ENCODE measurements at places on chromosomes 3 and 15.

DNA sequence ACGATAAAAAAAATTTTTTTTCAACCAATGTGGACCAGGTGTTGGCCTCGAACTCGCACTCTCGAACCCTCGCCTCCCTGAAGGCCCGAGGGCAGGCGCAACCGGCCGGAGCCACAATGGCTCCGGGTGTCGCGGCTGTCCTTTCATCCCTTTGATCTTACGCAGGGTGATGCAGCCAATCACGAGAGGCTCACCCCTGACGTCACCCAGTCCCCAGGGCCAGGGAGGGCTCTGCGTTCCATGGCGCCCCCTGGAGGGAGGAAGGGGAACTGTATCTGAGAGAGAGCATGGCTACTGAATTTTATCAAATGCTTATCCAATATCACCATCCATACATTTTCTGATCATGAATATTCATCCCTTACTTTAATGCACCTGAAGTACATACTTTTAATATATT, 15.4 kb upstream of the GMNC start:
- DNase-seq, result no peak

DNA sequence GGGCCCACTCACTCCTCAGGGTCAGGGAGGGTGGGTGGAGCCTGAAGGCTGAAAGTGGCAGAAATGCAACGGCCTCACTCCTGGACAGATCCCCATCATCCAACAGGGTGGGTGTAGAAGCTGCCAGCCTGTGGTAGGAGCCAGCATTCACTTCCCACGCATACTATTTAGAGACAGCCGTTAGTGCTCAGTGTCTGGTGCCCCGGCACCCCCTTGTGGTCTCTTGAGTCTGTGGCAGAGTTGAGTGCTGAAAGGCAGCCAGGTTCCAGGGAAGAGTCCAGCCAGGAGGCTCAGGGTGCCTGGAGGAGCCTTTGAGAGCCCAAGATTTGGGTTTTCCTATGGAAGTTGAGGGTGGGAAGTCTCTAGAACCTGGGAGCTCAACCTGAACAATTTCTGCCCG, 2.1 kb upstream of the GNAT1 start:
- DNase-seq, result no peak

- DNase-seq, result no peak
Measured at GRCh38 chr3:111434941-111435622, 106.9 kb upstream of the CD96 start.

GRCh38 chr15:69729167-69729748, 276.6 kb downstream of the RPLP1 start:
- peak; percentile 57 for DNase-seq

- DNase-seq, result peak; percentile 18
Measured at GRCh38 chr15:77966540-77967234, 110.8 kb downstream of the TBC1D2B start.

DNA sequence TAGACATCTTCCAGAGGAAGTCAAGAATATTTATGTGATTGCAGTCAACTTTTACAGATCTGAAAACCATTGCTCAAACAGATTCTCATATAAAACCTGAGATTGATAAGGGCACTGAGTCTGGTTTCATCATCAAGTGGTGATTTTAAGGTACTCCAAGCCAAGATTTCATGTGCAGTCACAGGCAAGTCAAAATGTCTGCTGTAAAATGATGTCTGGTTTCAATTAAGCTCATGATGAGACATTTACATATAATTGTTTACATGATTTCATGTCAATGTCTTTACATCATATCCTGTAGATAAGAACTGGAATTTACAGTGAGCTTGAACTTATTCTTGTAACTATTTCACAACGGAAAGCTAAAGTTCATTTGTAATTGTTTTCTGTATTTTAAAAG, 1215.5 kb downstream of the ROBO2 start:
- DNase-seq, result no peak

- no peak for DNase-seq
Measured at GRCh38 chr3:36904641-36905040, 40.2 kb downstream of the TRANK1 start.

- DNase-seq, result no peak
Measured at GRCh38 chr3:151875759-151876158, 2.3 kb downstream of the SUCNR1 start.

- DNase-seq, result no peak
Measured at GRCh38 chr3:53753518-53754183, 92.6 kb downstream of the CHDH start.

GRCh38 chr3:41569632-41570305, 370.5 kb downstream of the CTNNB1 start:
- DNase-seq, result no peak

DNA sequence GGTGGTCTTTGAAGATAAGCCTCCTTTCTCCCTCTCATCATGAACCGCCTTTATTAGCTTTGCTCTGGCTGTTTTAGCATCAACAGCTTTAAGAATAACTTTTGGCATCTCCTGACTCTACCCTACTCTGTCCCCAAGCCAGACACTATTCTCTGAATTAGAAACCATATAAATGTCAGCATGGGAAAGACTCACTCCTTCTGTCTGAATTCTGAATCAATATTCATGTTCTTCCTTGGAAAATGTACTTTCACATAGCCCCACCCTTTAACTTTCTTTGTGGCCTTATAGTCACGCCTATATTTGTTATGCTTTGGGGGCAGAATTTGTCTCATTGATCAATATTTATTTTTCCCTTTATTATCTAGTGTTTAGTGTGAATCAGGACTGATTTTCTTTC, 131.7 kb upstream of the NR2E3 start:
- no peak for DNase-seq

DNA sequence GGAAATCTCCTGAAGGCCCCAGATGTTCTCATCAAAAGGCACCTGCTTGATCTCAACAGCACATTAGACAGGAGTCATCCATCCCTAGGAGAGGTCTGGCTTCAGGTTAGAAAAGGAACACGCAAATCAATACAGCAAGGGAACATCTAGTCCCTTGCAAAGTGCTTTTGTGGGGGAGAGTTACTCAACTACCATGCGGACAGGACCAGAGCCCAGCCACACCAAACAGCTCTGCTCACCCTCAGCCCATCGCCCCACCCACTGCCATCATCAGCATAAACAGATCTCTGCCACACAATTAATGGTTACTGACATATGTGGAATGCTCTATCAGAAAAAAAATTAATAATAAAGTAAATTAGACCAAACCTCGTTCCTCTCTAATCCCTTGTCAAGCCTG, 85.6 kb downstream of the MYLK start:
- no peak for DNase-seq

DNA sequence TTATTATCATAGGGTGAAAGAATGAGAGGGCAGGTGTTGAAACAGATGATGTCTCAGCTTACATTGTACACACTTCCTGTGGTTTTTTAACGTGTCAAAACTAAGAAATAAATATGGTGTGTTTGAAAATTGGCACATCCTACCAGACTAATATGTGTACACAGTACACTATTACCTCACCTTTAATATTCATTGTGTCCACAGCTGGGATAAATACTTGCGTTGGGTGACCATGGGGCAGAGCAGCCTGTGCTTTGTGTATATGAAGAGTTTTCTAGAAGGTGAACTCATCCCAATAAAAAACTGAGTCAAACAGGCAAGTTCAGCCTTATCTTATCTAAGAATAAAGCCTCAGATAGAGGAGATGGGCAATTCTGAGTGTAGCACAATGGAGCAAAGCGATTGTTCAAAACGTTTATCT, 17.3 kb downstream of the SUCNR1 start:
- no peak for DNase-seq

DNA sequence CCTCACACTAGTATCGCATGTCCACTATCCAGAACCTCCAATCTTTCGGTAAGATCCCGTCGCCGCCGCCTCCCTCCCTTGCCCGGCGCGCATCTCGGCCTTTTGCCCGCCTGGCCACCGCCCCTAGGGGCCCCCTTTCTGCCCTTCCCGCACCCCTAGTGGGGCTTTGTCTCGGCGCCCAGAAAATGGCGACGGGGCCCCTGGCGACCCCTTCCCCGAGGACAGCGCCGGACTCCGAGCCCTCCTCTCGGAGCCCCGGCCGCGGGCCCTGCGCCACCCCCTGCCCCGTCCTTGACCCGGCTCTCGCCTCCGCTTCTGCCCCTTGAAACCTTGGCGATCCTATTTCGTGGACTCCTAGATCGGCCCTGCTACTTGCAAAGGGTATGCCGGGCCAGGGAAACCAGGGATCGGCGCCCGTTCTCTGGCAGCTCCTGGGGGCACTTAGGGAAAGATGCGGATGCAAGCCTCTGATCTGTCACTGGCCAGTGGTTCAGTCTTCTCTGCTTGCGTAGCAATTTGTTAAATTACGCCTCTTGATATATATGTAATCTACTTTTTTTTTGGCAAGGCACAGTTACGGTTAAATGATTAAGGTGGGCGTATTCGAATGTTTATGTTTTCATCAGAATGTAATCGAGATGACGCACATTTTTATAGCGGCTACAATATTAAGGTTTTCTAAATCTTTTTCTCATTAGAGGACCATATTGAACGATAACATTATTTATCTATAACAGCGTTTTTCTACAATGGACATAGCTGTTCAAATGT, 603 bp downstream of the EIF1B start:
- DNase-seq, result peak; percentile 28

DNA sequence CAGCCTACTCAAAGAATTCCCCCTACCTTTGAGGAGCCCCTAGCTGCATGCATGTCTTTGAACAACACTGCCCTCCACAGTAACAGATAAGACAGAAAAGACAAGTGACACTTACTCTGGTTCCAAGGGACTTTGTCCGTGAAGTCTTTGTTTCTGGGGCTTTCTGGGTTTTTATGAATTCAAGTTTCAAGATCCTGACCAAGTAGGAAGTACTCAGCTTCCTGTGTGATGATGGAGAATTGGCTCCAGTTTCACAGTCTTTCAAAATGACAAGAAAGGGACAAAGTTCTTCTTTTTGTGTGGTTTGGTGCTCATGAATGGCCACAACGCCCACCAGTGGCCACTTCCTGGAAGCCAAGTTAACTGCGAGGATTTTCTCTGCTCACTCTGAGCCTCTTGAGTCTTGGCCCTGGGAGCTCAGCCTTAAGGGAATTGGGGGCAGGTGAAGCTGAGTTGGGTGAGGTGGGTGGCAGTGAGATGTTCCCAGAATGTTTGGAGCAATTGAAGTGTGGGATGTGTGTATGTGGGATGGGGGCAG, at the start of gene CCR1:
Gene CCR1, minus strand, starts transcription at position 147 of the 538 bp plus-strand sequence. CDS start 4,000 bp downstream, outside the sequence.
- no peak for DNase-seq

- DNase-seq, result no peak
Measured at GRCh38 chr15:78550815-78551214, 10.6 kb downstream of the PSMA4 start.

- DNase-seq, result no peak
Measured at GRCh38 chr3:150409125-150409511, 1.0 kb downstream of the TSC22D2 start.

DNA sequence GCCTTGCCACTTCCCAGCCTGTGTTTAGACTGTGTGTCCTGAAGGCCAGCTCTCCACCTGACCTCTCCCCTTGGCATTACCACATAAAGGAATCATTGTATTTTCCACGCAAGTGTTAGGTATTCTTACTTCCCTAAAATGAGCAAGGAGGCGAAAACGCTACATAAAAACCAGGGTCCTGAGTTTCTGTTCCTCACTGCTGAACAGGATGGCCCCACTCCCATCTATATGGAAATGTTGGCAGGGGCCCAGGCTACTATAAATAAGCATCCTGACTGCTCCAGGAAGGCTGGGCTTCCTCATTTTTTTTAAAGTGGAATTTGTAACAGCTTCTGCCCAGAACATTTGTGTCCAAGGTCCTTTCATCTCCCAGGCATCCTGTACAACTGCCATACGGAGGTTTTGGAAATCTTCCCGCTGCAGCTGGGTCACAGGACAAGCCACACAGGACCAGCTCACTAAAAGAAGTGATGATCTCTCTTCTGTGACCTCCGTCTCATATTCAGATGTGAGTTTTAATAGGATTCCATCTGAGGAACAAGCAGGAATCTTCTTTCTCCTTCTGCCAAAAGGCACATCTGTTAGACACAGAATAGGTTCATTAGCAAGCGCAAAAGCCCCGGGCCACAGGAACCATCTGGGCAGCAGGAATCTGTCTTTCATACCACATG, 56.4 kb upstream of the LIMD1 start:
- DNase-seq, result no peak

GRCh38 chr3:175346573-175347356, 487.6 kb downstream of the NAALADL2 start:
- DNase-seq, result no peak

DNA sequence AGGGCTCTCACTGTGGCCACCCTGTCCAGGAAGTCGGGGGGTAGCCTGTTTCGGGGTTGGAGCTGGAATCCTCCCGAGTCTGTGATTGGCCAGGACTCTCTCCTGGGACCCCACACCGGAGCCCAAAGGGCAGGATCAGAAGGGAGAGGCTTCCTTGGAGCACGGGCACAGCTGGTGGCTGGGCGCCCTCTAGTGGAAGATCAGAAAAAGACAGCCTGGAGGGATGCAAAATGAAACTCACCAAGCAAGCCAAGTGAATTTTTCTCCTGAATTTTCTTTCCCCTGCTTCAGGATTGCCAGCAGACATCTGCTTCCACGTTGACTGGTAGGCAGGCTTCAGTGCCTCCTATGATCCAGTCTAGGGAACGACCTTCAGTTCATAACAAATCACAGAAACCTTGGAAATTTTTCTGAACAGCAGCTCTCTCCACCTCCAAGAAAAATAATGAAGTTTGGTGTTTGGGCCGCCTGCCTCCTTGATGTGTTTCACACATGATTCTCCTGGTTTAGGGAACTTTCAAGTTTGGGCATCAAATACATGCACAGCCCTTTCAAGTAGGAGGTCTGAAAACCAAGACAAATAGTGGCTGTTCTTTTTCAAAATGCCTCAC, 224.6 kb downstream of the VPS13C start:
- no peak for DNase-seq

Measured in stimulated activated CD4-positive, alpha-beta T cell treated with anti-CD3 and anti-CD28 coated beads, Interleukin-15, amount 100 ng/mL, for 1 hour (primary cell).